ENCODE measurements at places on chromosomes 12 and 14. TPM values are rescaled to one million over a fixed set of nuclear protein-coding genes. Genes with fewer than 3 reads are reported as not detected.

RIMKLB gene
- total RNA-seq = 42.6 TPM

GPRC5D gene
- not detected for total RNA-seq

SLC2A3 gene
- total RNA-seq = 75.2 TPM

GRIP1 gene
- total RNA-seq = 5.0 TPM

FOXN4 gene
- not detected for total RNA-seq

LMNTD1 gene
- 0.75 TPM for total RNA-seq

DEGS2 gene
- 0.17 TPM for total RNA-seq

CLEC1A gene
- not detected for total RNA-seq

AQP2 gene
- not detected for total RNA-seq

TC2N gene
- total RNA-seq = 14.4 TPM

TAS2R50 gene
- total RNA-seq = 1.8 TPM

ADGRD1 gene
- total RNA-seq = 4.7 TPM

SERPINA1 gene
- not detected for total RNA-seq

AMDHD1 gene
- not detected for total RNA-seq
